ENCODE measurements at places on chromosomes 11 and 22. TPM values are rescaled to one million over a fixed set of nuclear protein-coding genes. Genes with fewer than 3 reads are reported as not detected.
A peak's percentile ranks its signal among the peaks of the same experiment; 100 is the strongest.

GRCh38 chr11:65373839-65374580 lies 8.4 kb downstream of the SLC25A45 start:
- DNase-seq: no peak

GRCh38 chr22:37079668-37080171 lies 28.2 kb downstream of the KCTD17 start:
- no peak for DNase-seq

DNA sequence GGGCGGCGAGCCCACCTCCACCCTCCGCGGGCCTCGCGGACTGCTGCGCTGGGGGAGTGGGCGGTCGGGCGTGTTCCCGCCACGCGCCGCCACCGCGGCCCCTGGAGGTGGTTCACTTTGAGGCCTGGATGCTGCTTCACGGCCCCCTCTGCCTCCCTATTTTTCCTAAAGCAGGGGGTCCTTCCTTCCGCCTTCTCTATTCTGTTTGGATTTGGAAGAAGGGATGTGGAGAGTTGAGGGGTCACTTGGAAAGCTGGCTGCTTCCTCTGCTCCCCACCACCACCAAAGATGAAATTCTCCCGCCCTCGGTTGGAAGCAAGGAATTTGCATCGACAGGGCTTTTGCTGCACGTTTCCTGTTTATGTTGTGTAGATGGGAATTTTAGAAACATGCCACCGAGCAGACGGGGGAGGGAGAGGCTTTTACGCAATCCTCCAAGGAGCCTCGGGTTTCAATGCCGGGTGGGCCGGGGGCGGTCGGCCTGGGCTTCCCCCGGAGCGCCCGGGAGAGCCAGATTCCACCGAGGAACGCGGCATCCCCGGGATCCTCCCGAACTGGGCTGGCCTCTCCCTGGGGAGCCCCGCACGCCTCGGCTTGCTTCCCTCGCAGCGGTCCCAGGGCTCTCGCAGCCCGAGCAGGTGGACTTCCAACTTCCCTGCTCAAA lies 403 bp upstream of the SBF2 start:
- DNase-seq: peak; percentile 50

Gene IL10RA
- 5.0 TPM for total RNA-seq

DNA sequence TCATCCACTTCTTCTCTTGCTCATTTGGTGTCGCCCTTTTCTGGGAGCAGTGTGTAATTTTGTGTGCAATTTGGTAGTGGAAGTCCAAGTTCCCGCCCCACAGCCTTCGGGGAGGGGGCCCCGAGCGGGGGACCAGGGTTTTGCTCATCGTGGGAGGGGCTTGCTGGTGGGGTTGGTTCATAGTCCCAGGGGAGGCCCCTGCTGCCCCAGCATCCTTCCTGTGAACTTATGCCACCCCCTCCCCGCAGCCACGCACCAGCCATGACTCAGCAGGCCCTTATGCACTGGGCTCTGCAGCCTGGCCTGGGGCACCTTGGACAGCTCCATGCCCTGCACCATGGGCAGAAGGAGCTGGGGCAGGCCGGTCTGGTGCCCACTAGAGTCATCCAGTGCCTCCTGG lies 1183.6 kb downstream of the BRD1 start:
- no peak for DNase-seq
